ENCODE measurements at places on chromosomes 6 and 20. TPM values are rescaled to one million over a fixed set of nuclear protein-coding genes. Genes with fewer than 3 reads are reported as not detected.
A peak's percentile ranks its signal among the peaks of the same experiment; 100 is the strongest.

Gene RWDD2A
- total RNA-seq, result 1.4 TPM

GRCh38 chr6:148064406-148065134, 278.1 kb upstream of the SASH1 start:
- H3K27me3 ChIP-seq, result no peaks in the 10 kb centered on the region
- H3K27ac ChIP-seq, result no peak overlapping the region
- H3K4me3 ChIP-seq, result no peak overlapping the region
- no peaks in the 10 kb centered on the region for H3K36me3 ChIP-seq
- DNase-seq, result no peak

Gene ZNF337
- 12.6 TPM for total RNA-seq

GRCh38 chr6:31419842-31420241, 16.4 kb downstream of the MICA start:
- no peaks in the 10 kb centered on the region for H3K4me1 ChIP-seq
- H3K4me3 ChIP-seq, result no peak overlapping the region
- H3K27me3 ChIP-seq, result no peaks in the 10 kb centered on the region

GRCh38 chr6:133973109-133973971, 20.3 kb downstream of the TBPL1 start:
- H3K27me3 ChIP-seq, result no peaks in the 10 kb centered on the region
- H3K27ac ChIP-seq, result no peak overlapping the region
- H3K36me3 ChIP-seq, result no peaks in the 10 kb centered on the region
- no peak for DNase-seq

GRCh38 chr20:8722277-8722928, 346.5 kb upstream of the PLCB4 start:
- no peaks in the 10 kb centered on the region for H3K36me3 ChIP-seq
- H3K27me3 ChIP-seq, result peaks cover 2% of the 10 kb centered on the region
- no peaks in the 10 kb centered on the region for H3K4me1 ChIP-seq

DNA sequence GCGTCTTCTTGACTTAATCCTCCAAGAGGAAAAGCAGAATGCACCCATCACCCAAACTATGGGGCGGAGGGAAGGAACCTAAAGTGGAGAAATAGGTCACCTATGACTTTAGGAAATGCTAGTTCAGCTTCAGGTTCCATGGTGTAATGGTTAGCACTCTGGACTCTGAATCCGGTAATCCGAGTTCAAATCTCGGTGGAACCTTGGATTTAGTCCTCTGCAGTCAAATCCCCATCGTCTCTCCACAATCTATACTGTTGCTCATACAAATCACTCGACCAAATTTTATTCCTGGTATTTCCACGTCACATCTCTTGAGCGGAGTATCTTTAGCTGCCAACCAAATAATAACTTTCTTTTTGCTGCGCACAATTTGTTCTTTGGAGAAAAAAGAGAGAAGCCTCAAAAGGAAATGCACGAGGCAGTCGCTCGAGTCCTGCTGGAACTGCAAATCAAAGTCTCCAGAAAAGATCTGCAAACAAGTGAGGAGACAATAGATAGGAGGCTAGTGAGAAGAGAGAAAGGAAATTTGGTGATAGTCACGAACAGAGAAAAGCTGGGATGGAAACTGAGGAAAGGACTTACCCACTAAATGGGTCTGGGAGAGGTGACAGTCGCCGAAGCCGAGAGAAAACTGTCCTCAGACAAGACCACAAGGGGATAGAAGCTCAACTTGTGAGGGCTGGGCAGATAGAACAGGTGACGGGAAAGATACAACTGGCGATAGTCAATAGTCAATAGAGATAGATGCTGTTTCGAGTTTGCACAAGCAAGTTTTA, 16.6 kb downstream of the POM121L2 start:
- peaks cover 3% of the 10 kb centered on the region for H3K4me1 ChIP-seq
- H3K27me3 ChIP-seq, result peaks cover 79% of the 10 kb centered on the region
- no peak overlapping the region for H3K4me3 ChIP-seq
- no peak for DNase-seq
- H3K36me3 ChIP-seq, result peaks cover 12% of the 10 kb centered on the region

GRCh38 chr6:166558156-166559005, 28.1 kb downstream of the RAMACL start:
- no peak overlapping the region for H3K4me3 ChIP-seq
- H3K4me1 ChIP-seq, result peaks cover 5% of the 10 kb centered on the region
- peaks cover 4% of the 10 kb centered on the region for H3K36me3 ChIP-seq
- H3K27me3 ChIP-seq, result no peaks in the 10 kb centered on the region
- H3K27ac ChIP-seq, result no peak overlapping the region

Gene DEFB124
- total RNA-seq, result not detected

DNA sequence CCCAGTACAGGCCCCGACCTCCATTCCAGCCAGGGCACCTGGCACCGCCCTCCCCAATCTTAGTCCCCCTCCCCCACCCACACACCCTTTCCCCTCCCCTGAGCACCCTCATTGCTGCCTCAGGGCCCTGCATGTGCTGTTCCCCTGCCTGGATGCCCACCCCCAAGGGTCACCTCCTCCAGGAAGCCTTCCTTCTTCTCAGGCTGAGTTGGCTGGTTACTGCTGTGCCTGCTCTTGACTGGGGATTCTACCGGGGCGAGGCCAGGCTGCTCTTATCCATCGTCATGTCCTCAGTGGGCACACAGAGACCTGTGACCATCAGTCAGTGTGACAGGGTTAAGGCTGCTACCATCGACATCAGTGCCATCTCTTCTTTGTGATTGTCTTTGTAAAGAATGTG, 23.6 kb downstream of the BHLHE23 start:
- peaks cover 18% of the 10 kb centered on the region for H3K27me3 ChIP-seq
- no peak overlapping the region for H3K27ac ChIP-seq
- peaks cover 26% of the 10 kb centered on the region for H3K4me1 ChIP-seq
- H3K36me3 ChIP-seq, result no peaks in the 10 kb centered on the region
- no peak overlapping the region for H3K4me3 ChIP-seq

DNA sequence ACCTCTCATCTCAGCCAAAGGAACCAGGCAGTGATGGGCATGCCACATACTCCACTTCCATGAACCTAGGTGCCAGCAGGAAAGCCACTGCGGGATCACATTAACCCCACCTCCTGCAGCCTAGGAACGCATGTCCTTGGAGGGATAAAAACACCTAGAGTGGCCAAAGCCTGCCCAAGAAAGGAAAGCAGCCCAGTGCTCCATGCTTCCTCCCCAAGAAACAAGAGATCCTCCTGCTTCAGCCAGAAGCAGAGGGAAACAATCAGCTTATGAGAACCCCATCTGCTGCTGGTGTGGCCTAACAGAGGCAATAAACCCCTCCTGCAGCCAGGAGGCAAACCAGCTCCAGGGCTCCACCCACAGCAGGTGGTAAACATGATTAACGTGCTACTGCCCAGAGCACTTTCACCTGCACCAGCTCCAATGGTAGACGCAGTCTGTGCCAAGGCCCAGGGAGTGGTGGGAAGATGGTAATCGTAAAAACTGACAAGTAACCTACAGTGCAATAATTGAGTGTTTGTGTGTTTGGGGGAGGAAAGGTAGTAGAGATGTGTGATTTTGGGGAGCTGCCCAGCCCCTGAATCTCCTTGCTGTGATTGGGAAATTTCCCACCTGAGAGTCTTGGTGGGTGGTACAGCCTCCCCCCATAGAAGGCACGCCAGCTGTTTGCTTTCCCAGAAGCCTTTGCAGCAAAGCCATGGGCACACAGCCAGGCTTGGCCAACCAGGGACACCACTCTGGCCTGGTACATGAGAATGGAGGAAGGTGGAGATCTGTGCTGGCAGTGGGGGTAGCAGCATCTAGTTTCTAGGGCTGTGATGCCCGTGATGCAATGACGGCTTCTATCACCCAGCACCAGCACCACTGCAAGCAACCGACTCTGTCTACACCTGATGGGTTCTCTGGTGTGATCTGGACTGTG, 50.6 kb upstream of the TBC1D7 start:
- no peak overlapping the region for H3K4me3 ChIP-seq
- H3K4me1 ChIP-seq, result peaks cover 29% of the 10 kb centered on the region
- no peaks in the 10 kb centered on the region for H3K27me3 ChIP-seq
- H3K36me3 ChIP-seq, result peaks cover 3% of the 10 kb centered on the region
- DNase-seq, result no peak

DNA sequence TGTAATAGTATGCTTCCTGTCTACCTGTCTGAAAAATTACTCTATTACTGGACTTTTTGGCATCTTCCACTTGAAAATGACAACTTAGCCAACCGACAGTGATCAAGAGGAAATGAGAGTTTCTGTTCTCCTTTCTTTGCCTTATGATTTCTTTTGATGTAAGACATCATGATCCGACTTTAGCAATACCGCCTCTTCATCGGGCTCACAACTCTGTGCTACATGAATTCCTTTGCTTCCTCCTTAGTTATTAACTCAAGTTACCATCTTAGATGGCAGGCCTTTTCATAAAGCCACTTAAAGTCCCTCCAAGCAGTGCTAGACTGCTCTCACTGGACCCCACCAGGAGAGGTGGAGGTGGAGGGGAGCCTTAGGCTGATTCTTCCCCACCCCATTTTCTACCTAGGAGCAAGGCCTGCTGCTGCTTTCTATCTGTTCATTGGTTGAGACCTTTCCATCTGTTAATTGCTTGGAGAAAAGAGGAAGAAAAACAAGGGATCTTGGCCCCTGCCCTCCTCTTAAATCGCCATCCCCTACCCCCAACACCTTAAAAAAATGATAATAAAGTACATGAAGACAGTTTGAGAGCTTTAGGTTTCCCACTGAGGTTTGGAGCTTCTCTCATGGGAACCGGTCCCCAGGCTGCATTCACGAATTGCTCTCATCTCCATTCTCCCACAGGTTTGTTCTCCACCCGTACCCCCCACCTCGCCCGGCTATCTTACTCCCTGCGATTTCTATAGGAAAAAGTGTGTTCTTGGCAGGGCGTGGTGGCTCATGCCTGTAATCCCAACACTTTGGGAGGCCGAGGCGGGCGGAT, 21.6 kb upstream of the MCM3 start:
- H3K27me3 ChIP-seq, result no peaks in the 10 kb centered on the region
- DNase-seq, result peak; percentile 33
- H3K36me3 ChIP-seq, result no peaks in the 10 kb centered on the region
- peak overlapping the region; percentile 77 for H3K27ac ChIP-seq
- H3K4me3 ChIP-seq, result peak overlapping the region; percentile 27
- H3K4me1 ChIP-seq, result peaks cover 67% of the 10 kb centered on the region

DNA sequence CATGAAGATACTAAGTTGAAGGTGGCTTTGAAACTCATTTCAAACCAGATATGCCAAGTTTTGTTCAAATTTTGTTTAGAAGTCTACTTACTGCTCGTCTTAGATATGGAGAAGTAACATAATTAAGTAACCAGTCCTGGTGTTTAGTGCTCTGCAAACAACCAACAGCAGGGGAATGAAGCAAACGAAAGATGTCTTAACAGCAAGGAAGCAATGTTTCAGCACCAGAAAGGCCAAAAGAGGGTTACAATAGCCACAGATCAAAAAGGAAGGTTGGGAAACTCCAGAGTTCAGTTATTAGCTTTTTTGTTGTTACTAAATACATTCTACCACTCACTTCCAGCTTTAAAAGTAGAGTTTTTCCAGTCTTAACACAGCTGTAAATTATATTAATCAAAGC, 45.1 kb downstream of the LHFPL5 start:
- H3K27ac ChIP-seq, result no peak overlapping the region
- no peaks in the 10 kb centered on the region for H3K27me3 ChIP-seq
- peaks cover 55% of the 10 kb centered on the region for H3K36me3 ChIP-seq
- DNase-seq, result no peak
- H3K4me1 ChIP-seq, result no peaks in the 10 kb centered on the region

- no peak overlapping the region for H3K27ac ChIP-seq
- no peaks in the 10 kb centered on the region for H3K4me1 ChIP-seq
- no peaks in the 10 kb centered on the region for H3K36me3 ChIP-seq
Observed at GRCh38 chr6:144265390-144265789, 19.7 kb upstream of the UTRN start.

GRCh38 chr6:35736253-35736894, 458 bp upstream of the ARMC12 start:
- DNase-seq, result peak; percentile 93
- no peaks in the 10 kb centered on the region for H3K27me3 ChIP-seq

DNA sequence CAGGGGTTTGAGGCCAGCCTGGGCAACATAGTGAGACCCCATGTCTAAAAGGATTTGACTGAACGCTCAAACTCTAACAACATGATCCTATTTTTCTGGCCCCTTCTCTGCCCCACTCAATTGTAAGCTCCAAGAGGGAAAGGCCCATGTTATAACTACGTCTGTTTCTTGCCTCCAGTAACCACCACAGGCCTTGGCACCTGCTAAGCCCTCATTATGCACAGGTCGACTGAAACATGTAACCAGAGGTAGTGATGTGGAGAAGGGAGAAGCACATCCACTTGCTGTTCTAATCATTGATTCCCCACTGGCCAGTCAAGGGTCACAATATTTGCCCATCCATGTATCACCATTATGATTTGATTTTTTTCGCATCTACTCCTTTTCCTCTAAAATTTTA, 475.5 kb downstream of the KIF16B start:
- no peak overlapping the region for H3K4me3 ChIP-seq
- no peaks in the 10 kb centered on the region for H3K36me3 ChIP-seq
- H3K27ac ChIP-seq, result no peak overlapping the region
- H3K27me3 ChIP-seq, result no peaks in the 10 kb centered on the region
- H3K4me1 ChIP-seq, result no peaks in the 10 kb centered on the region

Gene THBD
- total RNA-seq, result not detected

Gene CRISP2
- total RNA-seq, result not detected

DNA sequence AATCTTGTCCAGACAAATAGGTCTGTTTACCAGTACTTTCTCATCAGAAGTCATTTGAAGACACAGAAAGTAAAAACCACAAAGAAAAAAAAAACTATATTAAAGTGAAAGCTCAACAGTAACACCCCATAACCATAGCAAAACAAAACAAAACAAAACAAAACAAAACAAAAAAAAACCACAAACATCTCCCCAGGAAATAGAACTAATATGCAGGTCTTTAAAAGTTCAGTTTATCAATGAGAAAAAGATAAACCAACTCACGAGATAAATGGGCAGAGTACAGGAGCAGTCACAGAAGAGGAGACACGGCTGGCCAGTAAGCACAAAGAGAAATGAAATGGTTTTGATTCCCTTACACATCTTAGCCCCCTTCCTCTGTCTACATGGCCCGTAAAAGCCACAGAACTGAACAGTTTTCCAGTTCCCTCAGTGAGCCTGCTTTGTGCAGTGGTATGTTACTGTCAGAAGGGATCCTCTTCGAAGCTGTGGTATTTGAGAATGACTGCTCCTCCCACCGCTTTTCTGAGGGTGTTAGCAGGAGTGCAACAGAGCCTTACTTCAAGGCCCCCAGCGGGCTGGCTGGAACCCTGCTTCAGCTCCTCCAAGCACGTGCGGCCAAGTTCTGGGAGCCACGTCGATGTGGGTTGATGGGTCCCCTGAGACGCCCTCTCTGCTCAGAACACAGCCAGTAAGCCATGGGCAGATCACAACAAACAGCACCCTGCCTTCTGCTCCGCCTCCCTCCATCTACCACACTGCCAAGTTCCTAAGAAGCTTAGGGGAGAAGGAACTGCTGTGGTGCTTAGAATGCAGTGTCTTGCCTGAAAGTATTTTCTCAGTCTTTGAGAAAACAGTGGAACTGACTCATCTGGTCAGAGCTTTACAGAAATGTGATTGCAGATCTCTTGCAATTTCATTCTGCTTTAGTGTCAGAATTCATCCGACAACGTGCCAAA, 14.0 kb downstream of the UST start:
- H3K36me3 ChIP-seq, result no peaks in the 10 kb centered on the region
- peaks cover 37% of the 10 kb centered on the region for H3K4me1 ChIP-seq
- peak overlapping the region; percentile 65 for H3K27ac ChIP-seq
- peak overlapping the region; percentile 30 for H3K4me3 ChIP-seq

GRCh38 chr6:13006578-13007300, 290.2 kb downstream of the PHACTR1 start:
- DNase-seq, result no peak
- no peaks in the 10 kb centered on the region for H3K4me1 ChIP-seq
- H3K27me3 ChIP-seq, result peaks cover 22% of the 10 kb centered on the region
- H3K4me3 ChIP-seq, result no peak overlapping the region
